ENCODE measurements at places on chromosomes 2 and 18.

GRCh38 chr2:176081837-176082524 lies 1.8 kb downstream of the EVX2 start:
- no peak for DNase-seq

- DNase-seq, result no peak
These were observed 12.6 kb downstream of the DRC1 start for GRCh38 chr2:26414311-26414710.

DNA sequence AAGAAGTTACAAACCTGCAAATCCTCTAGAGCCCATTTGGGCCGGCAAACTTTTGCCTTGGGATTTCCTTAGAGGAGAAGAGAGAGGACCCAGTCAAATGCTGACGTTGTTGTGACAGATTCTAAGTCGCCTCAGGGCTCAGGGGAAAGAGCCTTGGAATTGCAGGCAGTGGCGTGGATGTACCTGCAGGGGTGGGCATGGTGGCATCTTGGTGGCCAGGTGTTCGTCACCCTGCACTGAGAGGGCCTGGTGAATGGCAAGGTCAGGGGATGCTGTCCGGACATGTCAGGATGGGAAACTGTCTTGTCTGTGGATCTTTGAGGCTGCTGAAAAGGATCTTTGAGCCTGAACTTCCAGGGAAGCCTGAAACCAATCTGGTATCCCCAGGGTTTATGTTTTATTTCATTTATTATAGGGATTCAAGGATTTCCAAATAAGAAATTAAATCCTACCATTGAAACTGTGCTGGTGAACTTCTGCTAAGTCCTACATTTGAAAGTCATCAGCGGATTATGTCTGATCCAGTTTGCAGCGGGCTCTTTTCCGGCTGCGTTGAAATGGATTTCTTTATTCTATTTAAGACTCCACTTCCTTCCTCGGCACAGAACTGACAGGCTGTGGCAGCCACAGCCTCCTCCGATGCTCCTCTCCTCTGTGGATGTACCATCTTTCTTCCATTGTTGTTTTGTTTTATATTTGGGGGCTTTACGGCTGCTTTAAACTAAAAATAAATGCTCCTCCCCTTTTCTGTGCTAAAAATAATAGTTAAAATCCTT lies 207.6 kb downstream of the AGAP1 start:
- DNase-seq, result no peak

DNA sequence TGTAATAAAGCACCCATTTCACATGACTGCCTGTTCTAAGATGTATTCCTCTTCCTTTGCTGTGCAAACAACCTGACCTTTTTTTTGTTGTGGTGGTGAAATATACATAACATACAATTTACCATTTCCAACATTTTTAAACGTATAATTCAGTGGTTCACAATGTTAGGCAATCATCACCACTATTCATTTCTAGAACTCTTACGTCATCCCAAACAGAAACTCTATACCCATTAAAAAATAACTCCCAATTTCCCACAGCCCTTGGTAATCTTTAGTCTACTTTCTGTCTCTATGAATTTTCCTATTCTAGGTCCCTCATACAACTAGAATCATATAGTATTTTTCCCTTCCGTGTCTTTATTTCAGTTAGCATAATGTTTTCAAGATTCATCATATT lies 36.7 kb downstream of the RND3 start:
- no peak for DNase-seq

DNA sequence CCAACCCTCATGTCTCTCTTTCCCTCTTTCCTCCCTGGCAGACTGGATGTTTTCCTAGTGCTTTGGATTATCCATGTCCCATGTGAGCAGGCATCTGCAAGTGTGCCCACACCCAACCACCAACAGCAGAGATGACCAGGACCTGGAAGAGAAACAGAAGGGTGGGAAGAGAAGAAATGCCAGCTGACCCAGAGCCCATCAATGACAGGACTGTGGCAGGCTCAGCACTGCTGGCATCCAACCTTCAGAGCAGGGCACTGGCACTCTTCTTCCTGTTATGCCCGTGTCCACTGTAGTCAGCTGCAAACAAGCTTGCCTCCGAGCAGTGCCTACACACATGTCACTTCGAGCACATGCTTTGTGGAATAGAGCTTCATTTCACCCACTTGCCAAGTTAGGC lies 121.1 kb downstream of the TANC1 start:
- DNase-seq, result no peak

- no peak for DNase-seq
These were observed 19.9 kb downstream of the RBMS1 start for GRCh38 chr2:160473468-160474318.

DNA sequence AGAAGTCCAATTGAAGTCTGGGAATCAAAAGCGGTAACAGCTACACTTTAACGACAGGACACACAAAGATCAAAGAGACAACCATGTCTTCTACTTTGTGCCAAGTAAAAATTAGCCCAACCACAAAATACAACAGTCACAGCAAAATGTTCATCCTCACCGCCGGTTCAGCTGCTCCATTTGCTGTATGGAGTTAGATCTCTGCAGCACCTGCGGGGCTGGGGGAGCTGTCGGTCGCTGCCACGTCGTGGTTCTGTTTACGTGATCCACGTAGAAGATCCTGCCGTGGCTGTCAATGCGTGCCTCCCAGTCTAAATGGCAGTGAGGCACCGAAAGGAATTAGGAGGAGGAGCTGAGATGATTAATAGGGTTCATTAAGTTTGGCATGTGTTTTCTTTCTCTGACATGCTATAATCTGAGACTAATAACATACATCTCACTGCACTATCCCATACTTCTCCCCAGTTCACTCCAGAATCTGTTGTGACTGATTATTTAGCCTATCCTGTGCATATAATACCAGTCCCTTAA lies 136.5 kb upstream of the STK17B start:
- no peak for DNase-seq

DNA sequence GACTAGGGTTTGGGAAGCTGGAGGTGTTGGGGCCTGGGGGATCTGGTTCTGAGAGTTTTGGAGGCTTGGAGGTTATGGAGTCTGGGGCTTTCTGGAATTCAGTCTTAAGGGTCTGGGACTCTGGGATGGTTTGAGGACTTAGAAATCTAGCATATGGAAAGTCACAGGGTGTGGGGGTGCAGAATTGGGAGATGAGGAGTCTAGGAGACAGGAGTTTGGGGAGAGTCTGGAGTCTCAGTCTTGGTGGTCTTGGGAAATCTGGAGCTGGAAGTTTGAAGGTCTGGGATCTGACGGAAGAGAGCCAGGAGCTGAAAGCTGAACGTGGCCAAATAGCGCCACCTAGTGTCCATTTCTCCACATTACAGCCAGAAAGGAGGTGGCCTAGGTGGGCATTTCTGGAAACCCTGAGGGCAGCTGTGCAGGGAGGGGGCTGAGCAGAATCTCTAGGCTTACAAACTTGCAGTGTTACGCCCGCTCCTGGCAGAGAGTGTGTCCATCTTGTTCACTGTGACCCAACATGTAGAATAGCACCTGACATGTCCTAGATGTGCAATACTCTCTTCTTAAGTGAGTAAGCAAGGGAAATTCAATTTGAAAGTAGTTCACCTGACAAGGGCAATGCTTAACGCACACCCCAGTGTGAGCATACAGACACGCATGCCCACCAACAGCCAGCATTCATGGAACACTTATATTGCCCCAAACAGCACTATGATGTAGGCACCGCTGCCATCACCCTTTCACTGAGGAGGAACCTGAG lies 204.8 kb downstream of the TFCP2L1 start:
- peak; percentile 21 for DNase-seq

DNA sequence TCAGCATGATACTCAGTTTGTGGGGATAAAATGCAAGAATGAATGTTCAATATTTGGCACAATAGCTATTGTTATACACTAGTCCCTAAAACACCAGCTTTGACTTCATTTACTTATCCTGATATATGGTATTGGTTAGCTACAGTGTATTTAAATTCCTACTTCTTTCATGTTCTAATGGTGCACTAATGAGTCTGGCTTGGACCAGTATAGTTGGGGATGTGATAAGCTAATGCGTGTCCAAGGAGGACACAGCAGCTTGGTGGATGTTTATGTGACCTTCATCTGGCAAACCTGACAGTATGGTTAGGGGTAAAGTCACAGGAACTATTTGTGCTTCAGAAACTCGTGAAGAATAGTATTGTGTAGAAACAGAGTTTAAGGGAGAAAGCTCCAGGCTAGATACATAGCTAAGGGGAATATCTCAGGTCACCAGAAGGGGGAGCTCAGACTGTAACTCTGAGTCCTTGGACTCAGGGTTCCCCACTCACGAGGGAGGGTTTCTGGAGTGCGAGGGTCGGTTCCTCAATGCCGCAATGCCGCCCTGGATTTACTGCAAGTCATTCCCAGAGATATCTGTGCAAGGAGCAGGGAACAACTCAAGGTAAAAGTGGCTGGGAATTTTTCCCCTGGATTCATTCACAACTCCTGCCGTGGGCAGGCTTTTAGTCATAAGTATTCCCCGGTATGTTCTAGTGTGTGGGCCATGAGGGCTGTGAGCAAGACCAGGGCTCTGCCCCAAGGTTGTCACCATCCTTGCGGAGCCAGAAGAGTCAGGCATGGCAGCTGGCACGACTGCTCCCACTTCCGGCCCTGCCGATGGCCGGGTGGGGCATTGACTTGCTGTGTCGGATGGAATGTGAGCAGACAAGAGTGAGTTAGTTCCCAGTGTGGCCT lies 14.5 kb downstream of the IL1R2 start:
- no peak for DNase-seq

DNA sequence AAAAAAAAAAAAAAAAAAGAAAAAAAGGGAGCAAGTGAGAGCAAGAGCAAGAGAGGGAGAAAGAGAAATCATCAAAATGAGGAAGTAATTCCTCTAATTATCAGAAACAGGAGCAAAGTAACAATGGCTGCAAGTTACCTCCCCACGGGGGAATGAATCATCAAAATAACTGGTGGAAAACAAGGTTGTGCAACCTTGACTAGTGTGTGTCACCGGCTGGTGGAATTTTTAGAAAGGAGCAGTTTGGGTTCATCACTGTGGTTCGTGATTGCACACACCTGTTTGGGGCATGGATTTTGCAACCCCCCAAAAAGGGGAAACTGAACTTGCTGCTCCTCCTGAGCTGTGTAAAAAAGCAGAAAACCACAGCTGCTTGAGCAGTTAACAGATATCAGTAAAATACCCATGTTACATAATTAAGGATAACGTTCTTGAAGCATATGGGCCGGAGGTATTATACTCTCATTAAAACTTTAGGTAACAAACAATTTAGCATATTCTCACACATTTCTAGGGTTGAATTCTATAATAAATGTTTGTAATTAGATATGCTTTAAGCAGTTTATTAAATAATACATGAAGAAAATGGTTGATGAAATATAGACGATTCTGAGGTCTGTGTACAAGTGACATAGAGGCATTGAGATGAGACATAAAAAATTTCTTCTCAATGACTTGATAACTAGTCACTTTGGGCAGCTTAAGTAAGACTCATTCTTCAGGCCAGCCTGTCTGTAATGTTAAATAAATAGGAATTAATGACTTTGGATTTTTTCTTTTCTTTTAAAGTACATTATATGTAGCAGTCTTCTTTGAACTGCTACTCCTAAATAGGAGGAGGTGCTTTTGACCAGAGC lies 184.2 kb upstream of the ZEB2 start:
- DNase-seq, result no peak

- no peak for DNase-seq
These were observed 79.3 kb downstream of the ADCYAP1 start for GRCh38 chr18:984004-984403.

DNA sequence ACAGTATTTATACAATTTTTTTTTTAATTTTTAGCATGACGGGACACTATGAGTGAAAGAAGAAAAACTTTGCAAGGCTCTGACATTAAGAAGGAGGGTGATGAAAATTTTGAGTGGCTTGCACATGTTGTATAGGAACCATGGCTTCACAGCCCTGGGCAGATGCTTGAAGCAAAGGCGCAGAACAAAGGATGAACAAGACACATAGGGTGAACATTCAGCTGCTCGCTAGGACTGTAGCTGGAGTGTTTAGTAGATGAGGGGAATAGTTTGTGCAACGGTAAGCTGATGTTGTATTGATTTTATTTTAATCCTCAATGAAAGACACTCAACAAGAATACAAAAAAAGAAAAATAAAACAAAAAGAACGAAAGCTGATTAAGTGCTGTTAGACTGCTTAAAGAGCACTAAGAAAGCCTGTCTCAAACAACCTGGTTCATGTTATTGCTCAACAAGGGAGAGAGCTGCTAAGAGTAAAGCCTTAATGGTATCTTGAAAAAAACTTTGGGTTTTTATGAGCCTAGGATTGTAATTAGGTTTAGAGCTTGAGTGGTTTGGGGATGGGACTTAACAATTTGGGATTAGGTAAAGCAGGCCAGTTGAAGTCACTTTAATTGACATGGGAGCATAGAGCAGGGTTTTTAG lies 41.2 kb upstream of the GCFC2 start:
- no peak for DNase-seq

DNA sequence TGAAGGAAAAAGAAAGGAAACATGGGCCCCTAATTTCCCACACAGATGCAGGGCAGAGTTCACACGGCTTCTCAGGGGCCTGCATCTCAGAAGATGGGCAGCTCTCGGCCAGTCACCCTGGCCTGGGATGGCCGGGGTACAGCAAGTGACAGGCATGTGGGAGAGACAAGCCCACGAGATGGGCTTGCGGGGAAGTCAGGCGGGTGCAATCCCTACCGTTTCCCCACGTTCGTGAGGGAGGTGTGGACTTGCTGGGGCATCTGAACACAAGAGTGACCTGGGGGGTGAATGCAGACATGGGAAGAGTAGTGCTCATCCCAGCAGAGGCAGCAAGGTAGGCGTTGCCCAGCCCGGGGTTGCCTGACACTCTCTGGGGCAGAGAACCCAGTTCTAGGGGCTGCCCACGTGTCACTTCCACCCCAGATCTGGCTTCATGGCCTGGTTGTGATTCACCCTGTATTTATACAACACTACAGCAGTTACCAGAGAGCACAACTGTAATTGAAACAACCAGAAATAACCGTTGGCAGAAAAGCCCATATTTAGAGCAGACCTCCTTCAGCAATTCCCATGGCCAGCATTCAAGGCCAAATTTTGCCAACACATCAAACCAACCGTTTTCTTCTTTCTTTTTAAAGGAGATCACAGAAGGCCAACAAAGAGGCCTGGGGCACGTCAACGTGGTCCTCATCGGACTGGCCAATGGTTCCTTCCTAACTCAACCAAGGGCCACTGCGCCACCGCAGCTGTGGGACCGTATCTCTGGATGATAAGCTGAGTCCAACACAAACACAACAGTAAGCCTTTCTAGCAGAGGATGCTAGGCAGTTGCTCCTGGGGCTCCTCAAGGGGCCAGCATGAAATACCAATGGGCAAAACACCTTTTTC lies 58.4 kb downstream of the PARD6G start:
- no peak for DNase-seq

- DNase-seq, result no peak
These were observed 7.2 kb upstream of the AFTPH start for GRCh38 chr2:64516651-64517510.

DNA sequence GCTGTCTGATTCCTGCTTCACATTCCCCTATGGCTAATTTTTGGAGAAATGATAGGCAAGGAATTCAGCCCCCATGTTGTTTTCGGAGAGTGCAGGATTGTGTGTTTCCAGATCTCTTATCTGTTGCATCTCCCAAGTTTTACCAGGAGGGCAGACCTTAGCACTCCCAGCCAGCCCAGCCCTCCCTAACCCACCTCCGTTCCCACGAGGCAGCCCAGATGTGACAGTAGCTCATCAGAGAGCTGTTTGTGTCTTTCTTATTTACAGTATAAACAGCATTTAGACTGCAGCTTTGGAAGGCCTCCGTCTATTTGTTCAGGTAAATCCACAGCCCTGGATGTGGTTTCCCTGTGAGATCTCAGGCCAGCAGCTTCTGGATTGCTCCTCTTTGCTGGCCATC lies 91.6 kb downstream of the THNSL2 start:
- no peak for DNase-seq

All from stimulated activated CD8-positive, alpha-beta memory T cell treated with anti-CD3 and anti-CD28 coated beads, Interleukin-4, amount 100 ng/mL, for 1 hour (primary cell).